ENCODE measurements at places on chromosomes 11 and 22.
A peak's percentile ranks its signal among the peaks of the same experiment; 100 is the strongest.

DNA sequence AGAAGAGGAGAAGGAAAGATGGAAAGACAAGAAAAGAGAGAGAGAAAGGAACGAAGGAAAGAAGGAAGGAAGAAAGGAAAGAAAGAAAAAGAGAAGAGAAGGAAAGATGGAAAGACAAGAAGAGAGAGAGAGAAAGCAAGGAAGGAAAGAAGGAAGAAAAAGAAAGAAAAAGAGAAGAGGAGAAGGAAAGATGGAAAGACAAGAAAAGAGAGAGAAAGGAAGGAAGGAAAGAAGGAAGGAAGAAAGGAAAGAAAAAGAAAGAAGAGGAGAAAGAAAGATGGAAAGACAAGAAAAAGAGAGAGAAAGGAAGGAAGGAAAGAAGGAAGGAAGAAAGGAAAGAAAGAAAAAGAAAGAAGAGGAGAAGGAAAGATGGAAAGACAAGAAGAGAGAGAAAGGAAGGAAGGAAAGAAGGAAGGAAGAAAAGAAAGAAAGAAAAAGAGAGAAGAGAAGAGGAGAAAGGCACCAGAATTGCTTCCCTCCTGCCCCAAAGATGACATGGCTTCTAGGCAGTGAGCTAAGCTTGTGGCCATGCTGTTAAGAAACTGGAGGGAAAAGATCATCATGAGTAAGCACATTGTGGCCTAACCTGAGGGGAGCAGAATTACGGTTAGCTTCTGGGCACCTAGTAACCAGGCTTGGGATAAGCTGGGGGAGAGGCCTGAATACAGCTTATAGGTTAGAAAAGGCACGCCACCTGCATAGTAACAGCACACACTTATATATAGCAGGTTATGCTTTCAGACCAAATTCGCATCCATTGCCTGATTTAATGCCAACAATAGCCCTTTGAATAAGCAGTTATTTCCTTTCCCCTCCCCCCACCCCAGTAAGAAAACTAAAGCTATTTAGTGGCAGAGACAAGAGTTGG lies 2.3 kb upstream of the ST3GAL4 start:
- DNase-seq: peak; percentile 55

- no peak for DNase-seq
Measured at GRCh38 chr11:109526931-109527330, 104.9 kb downstream of the C11orf87 start.

- DNase-seq: no peak
Measured at GRCh38 chr11:100622404-100622803, 64.7 kb upstream of the ARHGAP42 start.

DNA sequence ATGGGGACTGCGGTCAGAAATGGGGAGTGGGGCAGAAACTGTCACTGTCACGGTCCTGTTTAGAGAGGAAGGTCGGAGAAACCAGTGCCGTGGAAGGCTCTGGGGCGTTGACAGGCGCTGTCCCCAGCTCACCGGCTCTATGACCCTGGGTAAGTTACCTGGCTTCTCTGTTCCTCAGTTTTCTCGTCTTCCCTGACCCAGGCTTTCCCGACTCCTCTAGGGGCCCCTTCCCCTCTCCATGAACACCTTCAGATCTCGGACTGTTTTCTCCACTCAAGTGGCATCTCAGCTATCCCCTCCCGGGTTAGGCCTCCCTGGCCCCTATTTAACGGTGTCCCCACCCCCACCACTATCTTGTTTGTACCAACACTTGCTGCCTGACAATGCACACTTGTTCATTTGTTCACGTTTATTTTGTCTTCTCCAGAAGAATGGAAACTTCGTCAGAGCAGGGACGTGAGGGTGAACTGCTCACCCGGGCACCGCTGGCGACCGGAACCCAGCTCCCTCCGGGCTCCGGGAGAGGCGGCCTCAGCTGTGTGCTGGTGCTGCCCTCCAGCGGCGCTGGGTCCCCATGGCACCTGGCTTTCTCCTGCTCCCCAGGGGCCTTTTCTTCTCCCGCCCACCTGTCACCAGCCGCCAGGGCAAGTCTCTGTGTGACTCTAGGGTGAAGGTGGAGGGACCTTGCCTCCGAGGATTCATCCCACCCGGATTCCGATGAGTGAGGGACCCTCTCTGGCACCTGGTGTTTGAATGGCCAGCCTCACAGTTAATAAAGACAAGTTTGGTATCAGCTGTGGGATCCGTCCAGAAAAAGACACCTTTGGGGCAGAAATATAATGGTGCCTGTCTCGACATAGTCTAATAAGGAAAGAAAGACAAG lies 33.1 kb upstream of the SLC35C1 start:
- peak; percentile 68 for DNase-seq

DNA sequence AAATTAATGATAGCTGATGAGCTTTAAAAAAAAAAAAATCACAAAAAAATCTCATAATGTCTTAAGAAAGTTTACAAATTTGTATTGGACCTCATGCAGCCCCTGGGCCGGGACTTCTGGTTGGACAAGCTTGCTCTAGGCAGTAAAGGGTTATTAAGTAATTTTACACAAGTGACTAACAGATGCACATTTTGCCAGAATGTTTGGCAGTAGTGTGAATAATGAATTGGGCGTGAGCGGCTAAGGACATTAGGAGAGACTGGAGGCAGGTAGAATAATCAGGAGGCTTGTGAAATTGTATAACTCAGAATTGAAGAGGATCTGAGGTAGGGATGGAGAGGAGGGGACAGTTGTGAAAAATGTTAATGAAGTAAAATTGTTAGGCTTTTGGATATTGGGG lies 77.4 kb downstream of the HIPK3 start:
- no peak for DNase-seq

DNA sequence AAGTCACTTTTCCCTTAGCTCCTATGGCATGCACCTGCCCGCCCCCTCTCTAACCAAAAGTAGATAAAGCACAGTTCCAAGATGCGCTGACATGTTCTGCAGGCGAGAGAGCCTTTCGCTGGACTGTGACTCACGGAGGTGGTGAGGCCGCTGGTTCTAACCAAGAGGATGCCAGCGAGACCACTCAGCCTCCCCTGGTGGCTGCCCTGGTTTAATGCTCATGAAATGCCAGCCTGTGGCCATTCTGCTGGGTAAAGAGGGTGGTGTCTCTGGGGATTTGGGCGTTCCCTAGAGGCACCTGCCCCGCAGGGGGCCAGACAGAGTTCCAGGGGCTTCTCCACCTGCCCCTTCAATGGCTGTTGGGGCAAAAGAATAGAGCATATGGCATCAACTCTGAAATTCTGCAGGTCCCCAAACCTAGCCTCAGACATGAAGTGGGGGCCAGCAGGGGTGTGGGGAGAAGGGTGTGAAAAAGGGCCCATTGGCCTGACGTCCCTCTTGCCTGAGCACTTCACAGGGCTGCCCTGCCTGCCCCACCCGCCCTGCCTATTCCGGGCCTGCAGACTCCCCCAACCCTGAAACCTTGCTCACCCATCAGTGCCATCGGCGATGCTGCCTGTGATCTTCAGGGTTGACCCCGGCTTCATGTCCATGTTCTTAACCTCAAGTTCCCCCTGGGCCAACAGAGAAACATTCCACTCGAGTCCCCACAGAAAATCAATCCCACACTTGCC lies 8.5 kb downstream of the LGALS2 start:
- no peak for DNase-seq

DNA sequence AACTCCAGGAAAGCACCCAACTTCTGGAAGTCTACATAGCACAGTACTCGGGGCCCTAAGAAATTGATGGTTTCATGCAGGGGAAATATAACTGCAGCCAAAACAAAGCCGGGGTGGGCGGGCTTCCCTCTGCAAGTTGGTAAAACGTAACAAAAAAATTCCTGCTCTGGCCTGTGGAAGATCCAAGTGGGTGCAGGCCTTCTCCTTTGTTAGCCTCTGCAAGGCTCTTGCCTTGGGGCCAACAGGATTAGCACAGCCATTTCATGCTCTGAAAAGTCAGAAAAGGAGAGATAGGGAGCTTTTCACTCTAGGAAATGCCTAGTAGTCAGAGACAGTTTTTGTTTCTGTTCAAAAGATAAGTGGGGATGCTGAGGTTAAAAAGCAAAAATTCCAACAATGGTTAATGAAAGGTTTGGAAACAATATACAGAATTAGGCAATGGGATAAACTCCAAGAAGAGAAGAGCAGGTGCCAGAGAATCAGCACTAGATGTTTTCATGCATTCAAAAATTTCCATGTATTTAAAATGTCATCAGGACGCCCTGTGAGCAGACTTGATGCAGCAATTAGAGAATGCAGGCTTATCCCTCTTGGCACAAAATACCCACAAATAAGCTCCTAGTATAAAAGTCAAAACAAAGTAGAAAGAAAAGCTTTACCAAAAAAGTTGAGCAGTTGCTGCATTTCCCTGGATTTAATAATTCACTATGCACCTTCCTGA lies 72.3 kb upstream of the CHRM4 start:
- DNase-seq: no peak

DNA sequence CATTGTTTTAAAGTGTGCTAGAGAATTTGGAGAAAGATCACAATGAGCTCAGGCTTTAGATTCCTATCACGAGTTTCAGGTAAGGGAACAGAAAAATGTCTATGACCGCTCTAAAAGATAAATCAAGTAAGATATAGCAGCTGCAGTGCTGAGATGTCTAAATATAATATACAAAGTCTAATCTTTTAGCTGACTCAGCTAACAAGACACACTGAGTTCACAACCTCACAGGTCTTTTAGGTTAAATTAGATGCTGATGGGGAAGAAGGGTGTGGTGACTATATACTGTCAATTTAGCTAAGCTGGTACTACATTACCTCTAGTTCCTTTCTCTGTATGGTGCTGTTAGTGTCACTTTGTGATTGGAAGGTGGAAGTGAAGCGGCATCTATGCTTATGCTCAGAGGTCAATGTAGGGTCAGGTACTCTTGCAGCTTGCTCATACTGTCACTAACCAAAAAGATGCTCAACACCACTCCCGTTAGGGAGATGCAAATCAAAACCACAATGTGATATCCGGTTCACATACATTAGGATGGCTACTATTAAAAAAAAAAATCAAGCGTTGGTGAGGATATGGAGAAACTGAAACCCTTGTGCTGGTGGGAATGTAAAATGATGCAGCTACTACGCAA lies 283.5 kb downstream of the SWAP70 start:
- DNase-seq: no peak

- no peak for DNase-seq
Measured at GRCh38 chr22:42910221-42910942, 53.3 kb upstream of the ARFGAP3 start.

GRCh38 chr11:103923451-103923931 lies 112.9 kb upstream of the DDI1 start:
- DNase-seq: no peak

- no peak for DNase-seq
Measured at GRCh38 chr22:19619144-19620009, 94.9 kb upstream of the SEPTIN5 start.

GRCh38 chr11:132253469-132254264 lies 883.3 kb downstream of the NTM start:
- no peak for DNase-seq
